Spinal cord (tissue), 10 donors: ENCODE measurements at places on chromosomes 5 and 9.
A peak's percentile ranks its signal among the peaks of the same experiment; 100 is the strongest.

GRCh38 chr5:172379481-172379880 lies 74.8 kb downstream of the SH3PXD2B start:
- DNase-seq, result no peak

DNA sequence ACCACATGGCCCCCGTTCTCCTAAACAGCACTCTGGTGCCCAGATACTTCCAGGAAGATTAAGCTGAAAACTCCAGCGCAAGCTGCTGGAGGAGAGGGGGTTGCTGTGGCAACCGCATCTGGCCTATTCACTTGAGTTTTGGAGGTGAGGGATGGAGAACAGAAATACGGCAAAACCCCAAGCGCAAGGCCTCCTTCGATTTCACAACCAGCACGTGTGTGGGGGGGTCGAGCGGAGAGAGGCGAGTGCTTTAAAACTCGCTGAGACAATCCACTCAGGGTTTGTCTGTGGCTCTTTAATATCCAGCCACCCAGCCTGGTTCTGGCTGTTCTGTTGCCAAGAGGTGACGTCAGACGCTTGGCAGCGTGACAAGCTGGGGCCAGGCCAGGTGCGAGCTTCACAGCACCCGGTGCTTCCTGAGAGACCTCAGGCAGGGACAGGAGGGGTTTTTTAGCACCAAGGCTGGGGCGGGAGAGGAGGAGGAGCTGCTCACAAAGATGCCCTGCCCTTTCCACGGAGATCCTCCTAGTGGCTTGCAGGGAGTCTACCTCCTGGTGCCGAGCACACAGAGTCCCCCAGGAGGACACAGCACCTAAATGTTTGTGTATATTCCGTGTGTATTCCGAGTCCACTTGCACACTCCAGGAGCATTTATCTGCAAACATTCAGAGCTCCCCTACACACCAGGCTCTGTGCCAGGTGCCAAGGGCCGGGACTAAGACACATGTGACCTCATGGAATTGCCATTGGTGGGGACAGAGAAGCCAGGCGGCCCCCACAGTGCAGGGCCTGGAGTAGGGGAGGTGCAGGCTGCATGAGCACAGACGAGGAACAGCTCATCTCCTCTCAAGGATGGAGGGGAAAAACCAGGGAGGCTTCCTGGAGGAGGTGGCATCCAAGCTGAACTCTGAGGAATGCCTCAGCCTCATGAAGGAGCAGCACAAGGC lies 194.6 kb downstream of the OLFM1 start:
- peak; percentile 69 for DNase-seq

DNA sequence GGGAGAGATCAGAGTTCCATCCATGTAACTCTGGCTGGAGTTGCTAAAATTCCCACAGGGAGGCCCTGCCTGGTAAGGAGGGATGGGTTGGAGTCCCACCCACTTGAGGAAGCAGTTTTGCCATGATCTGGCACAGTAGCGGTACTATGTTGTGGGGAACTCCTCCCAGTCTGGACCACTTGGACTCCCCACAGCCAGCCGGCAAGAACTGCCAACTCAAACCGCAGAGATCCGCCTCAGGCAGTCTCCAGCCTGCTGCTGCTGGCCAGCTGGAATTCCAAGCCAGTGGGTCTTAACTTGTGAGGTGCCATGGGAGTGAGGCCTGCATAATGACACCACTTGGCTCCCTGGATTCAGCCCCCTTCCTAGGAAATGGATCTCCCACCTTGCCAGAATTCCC lies 151.9 kb downstream of the NDUFS4 start:
- DNase-seq, result no peak

GRCh38 chr9:89037346-89037745 lies 46.1 kb downstream of the S1PR3 start:
- no peak for DNase-seq

GRCh38 chr5:38776149-38776896 lies 69.5 kb upstream of the OSMR start:
- DNase-seq, result no peak

DNA sequence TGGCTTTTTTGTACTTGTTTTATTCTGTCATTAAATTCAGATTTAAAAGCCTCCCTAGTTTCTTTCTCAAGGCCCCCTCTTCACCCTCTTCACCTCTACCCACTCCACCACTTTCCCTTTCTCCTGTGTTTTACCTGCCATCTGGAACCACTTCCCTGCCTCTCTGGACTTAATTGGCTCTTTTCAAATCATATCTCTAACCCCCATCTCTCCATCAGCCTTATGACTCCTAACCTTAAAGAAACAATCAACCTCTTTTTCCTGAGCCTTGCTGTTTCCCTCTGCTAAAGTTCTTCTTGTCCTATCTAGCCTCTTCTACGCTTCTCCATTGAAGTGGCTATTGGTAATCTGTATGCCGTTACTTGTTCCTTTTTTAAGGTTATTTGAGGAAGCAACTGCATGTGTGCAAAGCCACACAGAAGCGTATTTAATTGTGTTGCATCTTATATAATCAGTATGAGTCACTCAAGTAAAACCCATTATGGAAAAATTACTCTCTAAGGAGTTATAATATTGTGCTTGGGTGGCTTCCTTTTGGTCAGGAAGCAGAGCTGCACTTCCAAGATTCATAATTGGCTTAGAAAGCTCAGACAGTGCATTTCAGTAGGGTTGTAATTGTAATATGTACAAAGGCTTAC lies 653.6 kb upstream of the ITGA1 start:
- DNase-seq, result no peak

DNA sequence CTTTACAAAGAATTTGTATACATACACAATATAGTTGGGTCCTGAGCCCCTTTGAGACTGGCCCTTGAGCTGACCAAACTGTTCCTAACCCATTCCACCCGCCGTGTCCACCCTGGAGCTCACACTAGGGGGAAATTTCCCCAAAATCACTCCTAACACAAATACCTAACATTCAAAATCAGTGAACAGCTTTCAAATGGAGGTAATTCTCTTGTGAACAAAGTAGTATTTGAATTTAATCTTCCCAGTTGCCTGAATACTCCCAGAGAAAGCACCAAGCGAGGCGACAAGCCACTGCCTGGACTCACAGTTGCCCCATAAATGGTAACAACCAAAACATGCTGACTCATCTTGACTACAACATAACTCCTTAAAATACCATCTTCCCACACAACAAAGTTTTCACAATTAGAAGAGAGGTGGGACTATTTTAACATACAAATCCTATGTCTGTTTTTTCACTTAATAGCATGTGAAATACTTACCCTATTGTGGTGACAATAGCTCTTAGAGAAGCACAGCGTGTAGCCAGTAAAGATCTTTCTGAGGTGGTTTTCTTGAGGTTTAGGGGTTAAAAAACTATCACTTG lies 31.7 kb upstream of the SCAMP1 start:
- no peak for DNase-seq

DNA sequence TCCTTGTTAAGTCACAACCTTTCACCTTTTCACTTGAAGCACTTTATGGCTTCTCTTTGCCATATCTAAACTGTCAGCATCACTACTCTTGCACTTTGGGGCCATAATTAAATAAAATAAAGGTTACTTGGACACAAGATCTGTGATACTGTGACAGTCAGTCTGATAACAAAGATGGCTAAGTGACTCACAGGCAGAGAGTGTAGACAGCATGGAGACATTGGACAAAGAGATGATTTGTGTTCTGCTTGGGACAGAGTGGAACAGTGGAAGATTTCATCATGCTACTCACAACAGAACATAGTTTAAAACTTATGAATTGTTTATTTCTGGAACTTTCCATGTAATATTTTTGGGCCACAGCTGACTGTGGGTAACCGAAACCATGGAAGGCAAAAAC lies 81.7 kb upstream of the SMC5 start:
- DNase-seq, result no peak

GRCh38 chr9:86822006-86822801 lies 125.1 kb downstream of the GAS1 start:
- no peak for DNase-seq
